Neural progenitor cell (in vitro differentiated cells): ENCODE measurements at places on chromosomes 1 and 21. TPM values are rescaled to one million over a fixed set of nuclear protein-coding genes. Genes with fewer than 3 reads are reported as not detected.
A peak's percentile ranks its signal among the peaks of the same experiment; 100 is the strongest.

DNA sequence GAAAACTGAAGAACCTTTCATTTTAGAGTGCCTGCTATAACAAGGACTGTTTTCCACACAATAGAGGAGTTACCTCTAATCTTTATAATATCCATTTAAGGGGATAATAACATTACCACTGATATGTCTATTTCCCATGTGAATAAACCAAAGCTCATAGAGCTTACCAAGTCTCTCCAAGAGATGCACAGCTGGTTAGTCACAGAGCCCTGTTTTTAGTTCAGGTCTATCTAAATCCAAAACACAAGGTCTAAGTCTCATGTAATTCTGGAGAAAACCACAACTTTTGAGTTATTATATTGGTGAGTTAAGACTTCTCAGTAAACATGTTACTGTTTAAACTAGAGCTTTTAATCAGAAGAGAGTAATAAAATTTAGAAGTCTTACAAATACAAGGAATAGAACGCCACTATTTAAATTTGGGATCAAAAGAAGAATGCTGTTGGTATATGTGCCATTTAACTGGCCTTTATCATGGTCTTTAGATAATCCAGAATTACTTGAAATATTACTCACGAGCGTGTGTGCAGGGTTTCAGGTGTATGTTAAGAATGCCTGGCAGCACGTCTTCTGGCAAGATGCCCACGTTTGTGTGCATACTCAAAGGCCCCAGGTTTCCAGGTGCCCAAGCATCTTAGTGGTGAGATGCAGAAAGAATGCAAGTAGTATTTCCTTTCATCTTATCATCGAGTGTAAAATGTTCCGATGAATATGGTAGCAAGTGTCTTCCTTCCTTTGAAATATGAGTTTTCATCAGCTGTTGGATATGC is 190.6 kb downstream of the FMN2 start:
- H3K4me3 ChIP-seq: no peak overlapping the region
- no peaks in the 10 kb centered on the region for H3K4me1 ChIP-seq
- no peak overlapping the region for H3K27ac ChIP-seq
- no peak for DNase-seq
- no peaks in the 10 kb centered on the region for H3K27me3 ChIP-seq

GRCh38 chr1:6928106-6928885 is 143.0 kb downstream of the CAMTA1 start:
- no peaks in the 10 kb centered on the region for H3K27me3 ChIP-seq
- no peaks in the 10 kb centered on the region for H3K4me1 ChIP-seq
- no peak overlapping the region for H3K4me3 ChIP-seq
- H3K27ac ChIP-seq: no peak overlapping the region
- no peak for DNase-seq

GRCh38 chr1:44225761-44226160 is 12.5 kb downstream of the DMAP1 start:
- no peak for DNase-seq
- H3K27ac ChIP-seq: no peak overlapping the region

DNA sequence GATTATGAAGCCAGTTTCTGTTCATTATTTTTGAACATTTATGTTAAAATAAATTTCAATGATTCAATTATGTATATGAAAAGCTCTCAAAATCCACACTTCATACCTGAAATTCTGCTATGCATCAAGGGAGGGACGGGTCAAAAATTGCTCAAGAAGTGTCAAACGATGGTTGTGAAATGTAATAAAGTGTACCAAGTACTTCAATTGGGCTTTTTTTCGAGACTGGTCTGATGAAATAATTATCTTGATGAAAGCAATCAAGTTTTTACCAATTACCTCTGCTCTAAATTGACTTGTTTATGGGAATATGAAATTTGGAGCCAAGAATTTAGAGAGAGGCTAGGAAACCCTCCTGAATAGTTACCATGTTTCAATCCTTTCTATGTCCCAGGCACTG is 7.9 kb downstream of the OSCP1 start:
- DNase-seq: no peak
- H3K4me3 ChIP-seq: no peak overlapping the region
- H3K27me3 ChIP-seq: no peaks in the 10 kb centered on the region
- peaks cover 8% of the 10 kb centered on the region for H3K4me1 ChIP-seq
- no peak overlapping the region for H3K27ac ChIP-seq

- H3K36me3 ChIP-seq: no peaks in the 10 kb centered on the region
- no peak overlapping the region for H3K4me3 ChIP-seq
These were observed 4.5 kb downstream of the TMEM125 start for GRCh38 chr1:43274125-43274803.

DNA sequence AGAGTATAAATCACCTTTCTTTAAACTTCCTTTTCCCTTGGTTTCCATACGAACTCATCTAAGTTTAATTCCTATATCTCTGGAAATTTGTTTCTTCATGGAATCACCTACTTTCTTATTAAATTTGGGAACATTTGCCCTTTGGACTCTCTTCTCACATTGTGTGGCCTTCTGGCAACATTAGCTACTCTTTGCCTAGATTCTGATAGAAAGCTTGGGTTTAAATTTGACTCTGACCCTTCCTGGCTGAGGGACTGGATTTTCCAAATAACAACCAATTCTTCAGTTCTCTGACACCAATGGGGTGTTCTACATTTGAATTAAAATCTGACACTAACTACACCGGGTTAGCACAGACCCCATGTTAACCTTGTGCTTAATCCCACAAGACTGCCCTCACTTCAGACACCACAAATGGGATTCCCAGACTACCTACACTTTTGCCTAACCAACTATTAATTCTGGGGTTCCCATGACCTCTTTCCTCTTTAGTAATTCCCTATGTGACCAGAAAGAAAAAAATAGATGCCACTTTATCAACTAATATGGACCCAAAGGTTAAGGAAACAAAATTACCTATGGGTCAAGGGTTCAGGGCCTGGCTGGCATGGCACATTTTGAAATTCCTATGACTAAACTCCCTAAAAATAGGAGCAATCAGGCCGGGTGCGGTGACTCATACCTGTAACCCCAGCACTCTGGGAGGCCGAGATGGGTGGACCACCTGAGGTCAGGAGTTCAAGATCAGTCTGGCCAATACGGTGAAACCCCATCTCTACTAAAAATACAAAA is 9.7 kb upstream of the THEM4 start:
- no peak overlapping the region for H3K4me3 ChIP-seq
- no peaks in the 10 kb centered on the region for H3K4me1 ChIP-seq
- no peaks in the 10 kb centered on the region for H3K27me3 ChIP-seq

DNA sequence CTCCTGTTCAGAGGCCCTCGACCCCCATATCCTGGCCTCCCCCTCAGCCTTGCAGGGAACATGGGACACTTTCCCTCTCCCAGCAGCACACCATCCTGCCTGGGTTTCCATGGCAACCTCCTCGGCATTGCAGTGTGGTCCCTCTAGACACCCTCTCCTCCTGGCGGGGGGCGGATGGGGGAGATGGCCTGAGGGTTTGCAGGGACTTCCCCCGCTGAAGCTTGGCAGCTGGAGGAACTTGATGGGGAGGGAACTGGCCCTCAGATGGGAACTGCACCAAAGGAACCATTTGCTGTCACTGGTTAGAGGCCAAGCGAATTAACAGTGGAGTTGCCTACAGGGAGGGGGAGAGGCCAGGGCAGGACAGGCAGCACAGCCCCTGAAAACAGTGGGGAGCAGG is 28.7 kb downstream of the RIMS3 start:
- no peak overlapping the region for H3K27ac ChIP-seq
- no peaks in the 10 kb centered on the region for H3K36me3 ChIP-seq
- no peaks in the 10 kb centered on the region for H3K4me1 ChIP-seq
- DNase-seq: no peak
- H3K27me3 ChIP-seq: no peaks in the 10 kb centered on the region

- H3K4me3 ChIP-seq: no peak overlapping the region
- no peaks in the 10 kb centered on the region for H3K36me3 ChIP-seq
- no peak overlapping the region for H3K27ac ChIP-seq
- DNase-seq: no peak
- no peaks in the 10 kb centered on the region for H3K27me3 ChIP-seq
These were observed 1.6 kb downstream of the ADCY10 start for GRCh38 chr1:167912294-167912693.

GRCh38 chr1:155912056-155912536 is 947 bp upstream of the RIT1 start:
- H3K4me3 ChIP-seq: no peak overlapping the region
- no peaks in the 10 kb centered on the region for H3K27me3 ChIP-seq
- DNase-seq: no peak
- H3K4me1 ChIP-seq: no peaks in the 10 kb centered on the region

DNA sequence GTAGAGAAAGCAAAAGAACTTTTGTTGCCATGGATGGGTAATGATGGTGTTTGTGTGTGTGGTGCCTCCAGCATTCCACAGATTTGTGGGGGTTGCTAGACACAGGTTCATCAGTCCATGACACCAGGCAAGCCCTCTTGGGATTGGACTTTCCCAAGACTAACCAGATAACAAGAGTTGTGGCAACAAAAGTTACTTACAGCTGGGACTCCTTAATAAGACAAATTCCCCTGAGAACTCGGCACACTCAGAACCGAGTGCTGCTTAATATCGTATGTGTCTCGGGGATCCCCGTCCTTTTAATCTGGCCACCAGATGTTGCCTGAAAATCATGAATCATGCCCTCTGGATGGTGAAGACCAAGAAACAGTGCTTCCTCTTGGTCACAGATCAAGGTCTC is 193.3 kb downstream of the AJAP1 start:
- H3K4me1 ChIP-seq: no peaks in the 10 kb centered on the region
- no peak overlapping the region for H3K4me3 ChIP-seq
- no peak overlapping the region for H3K27ac ChIP-seq
- H3K27me3 ChIP-seq: no peaks in the 10 kb centered on the region
- DNase-seq: no peak
- H3K36me3 ChIP-seq: no peaks in the 10 kb centered on the region

- no peak for DNase-seq
- no peaks in the 10 kb centered on the region for H3K36me3 ChIP-seq
- H3K4me1 ChIP-seq: no peaks in the 10 kb centered on the region
- H3K27me3 ChIP-seq: no peaks in the 10 kb centered on the region
- no peak overlapping the region for H3K27ac ChIP-seq
These were observed 55.0 kb downstream of the TRABD2B start for GRCh38 chr1:47942240-47942629.

- H3K27ac ChIP-seq: peak overlapping the region; percentile 75
- peak; percentile 75 for DNase-seq
- H3K4me1 ChIP-seq: peaks cover 13% of the 10 kb centered on the region
- no peaks in the 10 kb centered on the region for H3K27me3 ChIP-seq
- peak overlapping the region; percentile 60 for H3K4me3 ChIP-seq
These were observed 742 bp downstream of the SH3GLB1 start for GRCh38 chr1:86704972-86705664.

DNA sequence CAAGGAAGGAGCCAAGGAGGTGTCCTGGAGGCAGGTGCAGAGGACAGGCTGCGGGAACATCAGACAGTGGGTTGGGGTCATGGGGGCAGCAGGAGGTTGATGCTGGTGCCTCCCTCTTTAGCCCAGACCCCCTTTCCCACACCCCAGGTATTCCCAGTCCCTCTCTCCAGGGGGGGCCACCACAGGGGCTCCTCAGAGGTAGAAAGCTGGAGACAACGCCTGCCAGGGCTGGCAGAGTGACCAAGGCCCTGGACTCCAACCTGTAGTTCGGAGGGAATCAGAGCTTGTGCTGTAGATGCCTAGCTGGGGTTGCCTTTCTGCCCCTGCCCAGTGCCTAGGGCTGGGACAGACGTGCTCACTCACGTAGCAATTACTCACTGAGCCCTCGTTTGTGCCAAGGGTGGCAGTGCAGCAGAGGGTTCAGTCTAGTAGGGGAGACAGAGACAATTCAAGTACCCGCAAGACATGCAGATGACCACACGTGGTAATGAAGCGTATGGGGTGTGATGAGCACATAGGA is 148.2 kb downstream of the PTPRU start:
- no peak overlapping the region for H3K27ac ChIP-seq
- no peaks in the 10 kb centered on the region for H3K27me3 ChIP-seq
- peaks cover 3% of the 10 kb centered on the region for H3K4me1 ChIP-seq
- no peak overlapping the region for H3K4me3 ChIP-seq
- DNase-seq: no peak

GRCh38 chr1:182196897-182197870 is 135.7 kb upstream of the ZNF648 start:
- H3K36me3 ChIP-seq: no peaks in the 10 kb centered on the region
- DNase-seq: no peak
- no peak overlapping the region for H3K27ac ChIP-seq
- no peaks in the 10 kb centered on the region for H3K4me1 ChIP-seq
- no peaks in the 10 kb centered on the region for H3K27me3 ChIP-seq

DNA sequence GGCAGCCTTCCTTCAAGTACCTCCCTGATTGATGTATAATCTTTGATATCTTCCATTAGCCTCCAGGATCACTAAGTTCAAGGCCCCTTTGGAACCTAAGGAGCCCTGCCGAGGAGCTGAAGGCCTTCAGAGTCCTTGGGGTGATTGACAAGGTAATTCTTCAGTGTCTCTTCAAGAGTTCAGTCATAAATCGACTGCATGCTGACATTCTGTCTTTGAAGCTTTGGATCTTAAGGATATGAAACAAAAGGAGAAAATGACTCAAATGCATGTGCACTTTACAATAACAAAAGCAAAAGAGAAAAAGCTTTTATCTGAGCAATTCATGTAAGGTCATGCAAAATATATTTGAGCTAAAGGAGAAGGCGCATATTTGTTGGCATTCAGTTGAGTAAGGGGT is 125.3 kb downstream of the RPS6KC1 start:
- no peak for DNase-seq
- H3K36me3 ChIP-seq: no peaks in the 10 kb centered on the region
- no peaks in the 10 kb centered on the region for H3K4me1 ChIP-seq

- H3K27ac ChIP-seq: no peak overlapping the region
- no peak for DNase-seq
- H3K27me3 ChIP-seq: no peaks in the 10 kb centered on the region
- no peak overlapping the region for H3K4me3 ChIP-seq
- H3K36me3 ChIP-seq: no peaks in the 10 kb centered on the region
These were observed 9.1 kb upstream of the AK2 start for GRCh38 chr1:33045814-33046213.

DNA sequence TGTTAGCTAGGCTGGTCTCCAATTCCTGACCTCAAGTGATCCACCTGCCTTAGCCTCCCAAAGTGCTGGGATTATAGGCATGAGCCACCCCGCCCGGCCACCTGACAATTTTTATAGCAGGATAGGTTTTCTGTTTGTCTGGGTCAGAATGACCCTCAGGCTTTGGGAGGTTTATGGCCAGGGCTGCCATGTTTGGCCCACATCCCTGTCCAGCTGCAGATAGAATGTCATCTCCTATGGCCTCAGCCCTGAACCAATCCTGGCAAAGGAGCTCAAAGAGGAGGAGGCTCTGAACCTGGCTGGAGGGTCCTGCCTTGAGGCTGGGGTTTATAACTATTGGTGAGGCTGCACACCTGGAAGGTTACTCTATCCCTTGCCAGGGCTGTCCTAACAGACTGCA is 83.0 kb downstream of the HMGB4 start:
- no peaks in the 10 kb centered on the region for H3K27me3 ChIP-seq
- no peak overlapping the region for H3K4me3 ChIP-seq

HTR1D gene
- total RNA-seq: 1.1 and 2.0 TPM in 2 replicates

C1orf87 gene
- not detected in 2 replicates for total RNA-seq

SMIM1 gene
- total RNA-seq: 9.1 TPM in 1 of 2 replicates, not detected in the other

ARTN gene
- total RNA-seq: 2.9 and 4.1 TPM in 2 replicates

FNBP1L gene
- total RNA-seq: 114 and 162 TPM in 2 replicates

SLC44A3 gene
- total RNA-seq: 0.25 and 1.7 TPM in 2 replicates

S100B gene
- total RNA-seq: 0.60 and 1.0 TPM in 2 replicates

PLA2G4A gene
- 0.81 and 1.0 TPM in 2 replicates for total RNA-seq

TNFRSF8 gene
- not detected in 2 replicates for total RNA-seq

LCE1F gene
- not detected in 2 replicates for total RNA-seq
